ENCODE measurements at places on chromosomes 6 and 20. TPM values are rescaled to one million over a fixed set of nuclear protein-coding genes. Genes with fewer than 3 reads are reported as not detected.

Gene TINAG
- not detected for total RNA-seq

Gene BCAS1
- 6.1 TPM for total RNA-seq

Gene KIF3B
- total RNA-seq: 43.5 TPM

Gene DUSP15
- 9.0 TPM for total RNA-seq

Gene RAMACL
- 5.2 TPM for total RNA-seq

Gene RUNX2
- total RNA-seq: 5.1 TPM

Gene TRIM31
- not detected for total RNA-seq

Gene LY6G6D
- total RNA-seq: not detected

Gene BLTP3A
- 16.9 TPM for total RNA-seq

Gene PLCG1
- total RNA-seq: 181 TPM

Gene FGD2
- 13.2 TPM for total RNA-seq

Gene PTK6
- total RNA-seq: 1.3 TPM

Gene HINT3
- total RNA-seq: 46.2 TPM
